ENCODE measurements at places on chromosomes 12 and 14.

DNA sequence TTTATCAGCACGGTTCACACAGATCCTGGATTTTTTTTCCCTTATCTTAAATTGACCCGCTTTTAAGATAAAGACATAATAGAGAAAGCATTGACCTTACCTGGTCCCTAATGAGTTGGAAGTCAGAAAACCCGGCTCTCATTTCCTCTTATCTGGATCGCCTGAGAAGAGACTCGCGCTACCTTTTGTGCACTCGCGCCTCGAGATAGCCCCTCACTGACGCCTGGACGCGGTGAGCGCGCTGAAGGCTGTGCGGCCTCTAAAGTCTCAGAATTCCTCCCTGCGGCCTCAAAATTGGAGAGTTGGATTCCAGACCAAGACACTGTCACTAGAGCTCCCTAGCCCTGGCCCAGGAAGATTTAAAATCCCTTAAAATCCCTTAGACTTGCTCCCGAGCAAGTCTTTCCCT, 7.0 kb downstream of the NKX2-1 start:
- no peak for DNase-seq

GRCh38 chr12:19263672-19264071, 134.1 kb downstream of the PLEKHA5 start:
- no peak for DNase-seq

DNA sequence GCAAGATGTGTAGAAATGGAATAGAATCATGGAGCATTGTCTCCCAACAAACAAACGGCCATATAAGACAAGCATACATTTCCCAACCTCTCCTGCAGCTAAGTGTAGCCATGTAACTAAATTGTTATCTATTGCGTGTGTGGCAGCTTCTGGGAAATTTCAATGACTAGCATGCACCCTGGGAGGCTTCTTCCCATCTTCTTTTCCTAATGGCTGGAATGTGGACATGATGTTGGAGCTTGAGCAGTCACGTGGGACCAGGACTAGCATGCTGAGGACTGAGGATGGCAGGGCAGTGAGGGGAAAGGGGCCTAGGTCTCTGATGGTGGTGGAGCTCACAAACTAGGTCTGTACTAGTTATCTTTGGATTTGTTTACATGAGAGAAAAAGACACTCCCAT, 21.7 kb upstream of the CTDSP2 start:
- DNase-seq = no peak

DNA sequence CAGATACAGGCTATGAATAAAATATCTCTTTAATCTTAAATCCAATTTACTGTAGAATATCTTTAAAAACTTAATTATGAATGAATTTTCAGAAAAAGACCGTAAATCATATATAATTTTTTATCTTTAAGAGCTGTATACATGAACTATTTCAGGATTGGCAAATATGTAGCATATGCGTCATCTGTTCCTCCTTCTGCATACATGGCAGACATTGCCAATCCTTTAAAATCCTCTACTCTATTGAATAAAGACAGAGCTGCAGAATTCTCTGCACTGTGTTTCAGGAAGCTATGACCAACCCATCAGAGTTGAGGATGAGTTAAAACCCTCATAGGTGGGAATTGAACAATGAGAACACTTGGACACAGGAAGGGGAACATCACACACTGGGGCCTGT, 279.0 kb downstream of the TMEM117 start:
- DNase-seq = no peak

DNA sequence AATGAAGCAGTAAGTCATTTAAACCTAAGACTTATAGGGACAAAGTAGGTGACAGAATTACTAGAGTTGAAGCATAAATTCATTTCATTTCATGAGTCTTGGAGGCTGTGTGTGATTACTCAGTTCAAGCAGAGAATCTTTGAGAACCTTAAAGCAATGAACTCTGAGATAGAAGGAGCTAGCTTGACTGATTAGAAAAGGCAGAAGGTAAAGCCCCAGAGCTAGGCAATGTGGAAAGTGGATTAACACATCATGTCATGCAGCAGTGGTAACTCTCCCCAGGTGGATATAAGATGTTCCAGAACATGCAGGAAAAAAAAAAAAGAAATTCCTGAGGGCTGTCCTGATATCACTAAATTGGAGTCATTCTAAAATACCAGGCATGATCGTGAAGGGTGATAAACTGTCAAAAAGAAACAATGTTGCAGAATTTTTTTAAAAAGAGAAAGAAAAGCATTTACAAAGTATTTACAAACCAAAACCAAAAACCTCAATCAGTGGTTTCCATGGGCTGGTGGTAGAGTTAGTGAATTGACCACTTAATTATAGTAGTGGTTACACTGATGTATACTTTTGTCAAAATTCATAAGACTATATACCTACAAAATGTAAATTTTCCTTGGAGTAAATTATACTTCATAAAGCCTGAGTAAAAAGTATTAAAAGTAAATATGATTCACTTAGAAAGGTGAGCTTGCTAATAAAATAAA, 12.7 kb upstream of the SLC16A7 start:
- no peak for DNase-seq

DNA sequence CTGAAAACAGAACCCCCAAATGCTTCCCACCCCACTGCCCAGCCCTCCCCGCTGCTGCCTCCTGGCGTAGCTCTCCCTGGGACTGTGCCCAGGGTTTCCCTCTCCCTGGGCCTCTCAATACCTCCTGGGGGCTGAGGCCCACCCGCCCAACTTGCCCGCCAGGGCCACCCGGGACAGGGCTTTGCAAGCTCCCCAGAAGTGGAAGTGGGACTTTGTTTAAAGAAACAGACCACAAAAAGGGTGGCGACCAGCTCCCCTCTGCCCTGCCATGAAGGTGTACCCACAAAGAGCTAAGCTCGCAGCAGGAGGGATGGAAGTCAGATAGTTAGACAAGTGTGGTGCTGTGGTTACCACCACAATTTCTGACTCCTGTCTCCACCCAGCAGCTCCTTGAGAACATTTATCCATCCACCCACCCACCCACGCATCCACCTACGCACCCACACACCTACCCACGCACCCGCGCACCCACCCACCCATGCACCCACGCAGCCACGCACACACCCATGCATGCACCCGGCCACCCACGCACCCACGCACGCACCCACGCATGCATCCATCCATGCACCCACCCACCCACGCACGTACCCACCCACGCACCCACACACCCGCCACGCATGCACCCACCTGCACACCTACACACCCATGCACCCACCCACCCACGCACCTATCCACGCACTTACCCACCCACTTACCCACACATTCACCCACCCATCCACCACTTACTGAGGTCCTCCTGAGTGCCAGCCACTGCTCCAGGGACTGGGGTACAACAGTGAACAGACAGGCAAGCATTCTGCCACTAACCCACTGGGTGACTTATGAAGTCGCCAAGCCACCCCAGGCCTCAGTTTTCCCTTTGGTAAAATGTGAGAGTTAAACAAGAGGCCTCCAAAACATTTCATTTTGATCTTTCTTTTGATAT, 127.3 kb downstream of the SCARB1 start:
- no peak for DNase-seq

DNA sequence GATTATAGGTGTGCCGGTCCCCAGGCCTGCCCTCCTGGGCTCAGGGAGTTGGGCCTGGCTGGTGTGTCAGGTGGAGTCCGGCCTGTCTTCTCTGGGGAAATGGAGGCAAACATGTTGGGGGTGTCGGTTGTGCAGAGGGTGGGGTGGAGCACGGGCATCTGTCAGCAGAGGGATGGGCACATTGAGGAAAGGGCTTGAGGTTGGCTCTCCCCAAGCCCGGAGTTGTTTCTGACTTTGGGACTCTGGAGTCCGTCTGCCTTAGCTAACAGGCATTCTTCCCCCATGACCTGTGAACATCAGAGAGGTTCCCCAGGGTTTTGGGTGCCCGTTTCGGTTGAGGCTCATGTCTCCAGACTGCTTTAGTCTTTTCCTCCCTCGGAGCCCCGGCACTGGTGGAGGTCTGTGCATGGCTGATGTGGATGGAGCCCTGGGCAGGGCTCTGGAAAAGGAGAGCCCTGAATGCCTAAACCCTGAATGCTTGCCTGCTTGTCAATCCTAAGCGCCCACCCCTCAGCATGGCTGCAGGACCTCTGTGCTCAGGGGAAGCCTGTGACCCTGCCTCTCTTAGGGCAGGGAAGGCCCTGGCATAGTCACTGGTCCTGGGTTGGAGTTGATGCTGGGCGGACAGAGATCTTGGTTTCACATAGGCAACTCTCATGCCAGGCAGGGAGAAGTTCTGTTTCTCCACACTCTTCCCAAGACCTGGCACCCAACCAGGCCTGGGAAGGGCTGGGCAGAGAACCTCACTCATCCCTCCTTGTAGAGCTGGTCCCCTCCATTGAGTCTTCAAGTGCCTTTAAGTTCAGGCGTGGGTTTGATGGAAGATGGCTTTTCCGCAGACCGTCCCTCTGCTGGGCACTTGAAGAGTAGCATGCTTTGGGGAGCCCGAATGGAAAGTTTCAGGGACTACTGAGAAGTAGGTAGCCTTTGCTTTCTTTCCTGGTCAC, 12.9 kb downstream of the NYNRIN start:
- peak; percentile 73 for DNase-seq

DNA sequence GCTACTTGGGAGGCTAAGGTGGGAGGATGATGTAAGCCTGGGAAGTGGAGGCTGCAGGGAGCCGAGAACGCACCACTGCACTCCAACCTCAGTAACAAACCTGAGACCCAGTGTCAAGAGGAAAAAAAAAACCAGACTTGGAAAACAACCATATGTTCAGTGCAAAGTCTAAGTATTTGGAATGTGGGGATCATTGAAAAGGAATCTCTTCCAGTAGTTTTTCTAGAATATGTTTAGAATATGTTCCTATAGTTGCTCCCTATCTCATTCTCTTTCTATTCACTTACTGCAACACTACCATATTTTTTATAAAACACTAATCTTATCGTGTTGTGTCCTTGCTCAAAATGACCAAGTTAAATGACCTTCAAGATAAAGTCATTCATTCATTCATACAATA, 423.5 kb upstream of the SOX5 start:
- DNase-seq = no peak

DNA sequence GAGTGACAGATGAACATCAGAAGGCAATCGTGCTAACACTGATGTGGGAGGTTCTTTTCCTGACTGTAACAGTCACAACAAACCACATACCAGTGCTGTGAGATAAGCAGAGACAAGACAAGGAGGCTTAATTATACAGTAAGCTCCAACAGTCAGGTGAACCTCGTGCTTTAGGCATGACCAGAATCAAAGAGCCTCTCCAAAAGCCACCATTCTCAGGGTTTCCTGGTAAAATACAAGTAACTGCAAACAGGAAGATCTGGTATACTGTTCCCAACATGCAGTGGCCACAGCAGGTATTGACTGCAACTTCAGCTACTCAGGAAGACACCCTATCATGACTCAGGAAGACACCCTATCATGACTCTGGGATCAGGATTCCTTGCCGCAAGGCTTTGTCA, 47.3 kb upstream of the GTF2A1 start:
- peak; percentile 80 for DNase-seq

DNA sequence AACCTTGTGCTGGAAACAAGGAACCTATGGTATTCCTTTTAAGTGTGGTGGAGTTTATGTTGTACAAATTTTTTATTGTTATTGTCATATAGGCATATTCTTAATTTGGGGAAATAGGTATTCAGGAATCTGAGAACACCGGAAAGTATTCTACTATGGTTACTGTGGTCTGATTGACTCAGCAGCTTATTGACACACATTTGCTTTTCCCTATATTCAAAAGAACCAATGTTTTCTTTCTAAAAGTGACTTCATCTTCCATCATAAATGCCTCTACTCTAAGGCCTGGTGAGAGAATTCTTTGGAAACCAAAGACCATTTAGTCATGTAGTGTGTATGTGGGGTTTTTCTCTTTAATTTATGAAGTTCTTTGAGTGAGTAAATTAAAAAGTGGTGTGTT, 474.8 kb downstream of the TMTC2 start:
- no peak for DNase-seq

- DNase-seq = no peak
Observed at GRCh38 chr14:102511538-102511937, 2.0 kb upstream of the ANKRD9 start.

- no peak for DNase-seq
Observed at GRCh38 chr12:98422812-98423211, 92.6 kb upstream of the TMPO start.

GRCh38 chr12:124480469-124481256, 86.7 kb downstream of the NCOR2 start:
- DNase-seq = peak; percentile 23

DNA sequence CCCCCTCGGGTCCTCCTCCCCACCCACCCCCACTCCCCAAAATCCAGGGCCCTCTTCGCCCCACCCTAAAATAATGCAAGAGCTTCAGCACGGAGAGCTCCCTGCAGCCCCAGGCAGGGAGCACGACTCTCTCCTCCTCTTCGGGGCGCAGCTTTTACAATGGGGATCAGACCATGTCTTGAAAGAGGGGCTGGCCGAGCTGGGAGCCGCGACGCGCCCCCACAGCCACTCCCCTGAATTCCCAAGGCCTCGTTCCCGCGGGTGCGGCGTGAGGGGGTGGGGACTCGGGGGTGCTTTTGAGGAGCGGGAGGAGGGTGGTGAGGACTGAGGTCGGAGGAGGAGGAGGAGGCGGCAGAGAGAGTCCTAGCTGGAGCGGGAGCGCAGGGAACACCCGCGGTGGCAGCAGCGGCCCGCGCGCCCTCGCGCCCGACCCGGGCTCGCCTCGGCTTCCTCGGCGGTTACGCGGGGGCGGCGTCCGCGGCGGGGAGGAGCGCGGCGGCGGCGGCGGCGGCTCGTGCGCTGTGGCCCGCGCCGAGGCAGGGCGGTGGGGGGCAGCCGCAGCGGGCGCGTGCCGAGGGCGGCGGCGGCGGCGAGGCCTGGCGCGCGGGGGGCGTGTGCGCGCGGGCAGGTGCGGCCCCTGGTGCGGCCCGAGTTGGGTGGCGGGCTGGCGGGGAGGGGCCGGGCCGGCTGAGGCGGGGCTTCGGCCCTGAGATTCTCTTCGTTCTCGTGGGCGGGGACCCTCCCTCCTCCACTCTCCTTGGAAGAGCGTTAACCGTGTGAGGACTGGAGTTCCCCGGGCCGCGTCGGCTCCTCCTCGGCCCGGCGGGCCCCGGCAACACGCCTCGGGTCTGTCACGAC, at the start of gene ANKS1B:
Gene ANKS1B (minus strand): TSS at position 666 of the 858 bp plus-strand sequence. CDS start 699 bp downstream, outside the sequence.
- DNase-seq = peak; percentile 12

GRCh38 chr12:27866373-27867101, 86.5 kb upstream of the MANSC4 start:
- no peak for DNase-seq

DNA sequence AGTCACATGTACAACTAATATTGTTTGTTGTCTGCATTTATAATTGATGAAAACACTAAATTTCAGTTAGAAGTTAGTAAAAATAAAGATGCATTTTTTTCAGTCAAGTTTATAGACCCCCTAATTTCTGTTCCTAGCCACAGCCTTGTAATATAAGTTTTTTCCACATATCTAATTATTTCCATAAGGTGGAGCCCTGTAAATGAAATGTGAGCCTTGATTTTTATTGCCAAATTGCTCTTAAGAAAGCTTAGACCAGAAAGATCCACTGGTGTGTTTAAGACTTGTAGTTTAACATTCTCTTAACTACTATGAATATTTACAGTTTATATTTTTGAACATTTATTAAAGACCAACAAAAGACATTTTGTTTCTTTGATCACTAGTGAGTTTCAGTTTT, 322.1 kb upstream of the RGS6 start:
- no peak for DNase-seq

- DNase-seq = no peak
Observed at GRCh38 chr12:66638666-66639065, 40.2 kb downstream of the GRIP1 start.

All from KBM-7 (cell line).